ENCODE measurements at places on chromosomes 7 and 10.

GRCh38 chr7:18700147-18700546 lies 204.6 kb downstream of the HDAC9 start:
- DNase-seq, result no peak

GRCh38 chr7:30474893-30475292 lies 3.7 kb downstream of the NOD1 start:
- no peak for DNase-seq

DNA sequence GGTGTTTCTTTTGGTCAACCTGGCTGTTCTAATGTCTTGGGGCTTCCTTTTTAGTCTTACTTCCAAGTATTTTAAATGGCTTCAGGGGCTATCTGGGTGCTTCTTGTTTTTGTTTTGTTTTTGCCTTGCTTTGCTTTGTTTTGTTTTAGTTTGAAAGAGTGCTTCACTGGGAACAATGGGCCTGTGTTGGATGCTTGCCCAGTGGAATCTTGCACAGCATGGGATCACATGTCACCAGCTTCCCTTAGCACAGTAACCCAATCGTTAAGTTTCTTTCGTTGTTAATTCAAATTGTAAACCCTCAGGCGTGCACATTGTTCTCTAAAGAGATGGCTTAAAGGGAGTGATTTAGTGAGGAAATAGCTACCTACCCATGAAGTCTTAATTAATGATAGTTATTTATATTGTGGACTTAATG lies 8.9 kb downstream of the COL17A1 start:
- peak; percentile 79 for DNase-seq

DNA sequence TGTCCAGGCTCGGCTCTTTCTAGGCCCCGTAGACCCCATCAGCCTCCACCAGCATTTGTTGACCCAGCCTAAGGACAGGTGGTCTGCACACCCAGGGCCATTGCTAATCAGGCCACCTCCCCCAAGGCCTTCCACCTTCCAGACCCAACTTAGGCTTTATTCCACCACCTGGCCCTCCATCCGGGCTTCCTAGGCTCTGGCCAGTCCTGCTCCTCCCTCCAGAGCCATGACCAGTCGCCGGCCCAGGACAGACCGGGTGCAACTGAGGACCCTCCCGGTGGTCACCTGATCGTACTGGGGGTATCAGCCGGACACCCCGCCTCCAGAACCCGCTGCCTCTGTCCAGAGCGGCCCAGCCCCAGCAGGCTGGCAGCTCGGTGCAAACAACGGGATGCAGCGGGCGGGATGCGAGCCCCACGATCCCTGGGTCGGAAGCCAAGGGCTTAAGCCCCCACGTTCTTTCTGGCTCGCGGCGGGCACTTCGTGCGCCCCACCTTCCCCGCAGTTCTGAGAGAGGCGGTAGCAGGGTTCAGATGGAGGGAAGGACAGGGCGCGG lies 545 bp downstream of the NACAD start:
- no peak for DNase-seq

DNA sequence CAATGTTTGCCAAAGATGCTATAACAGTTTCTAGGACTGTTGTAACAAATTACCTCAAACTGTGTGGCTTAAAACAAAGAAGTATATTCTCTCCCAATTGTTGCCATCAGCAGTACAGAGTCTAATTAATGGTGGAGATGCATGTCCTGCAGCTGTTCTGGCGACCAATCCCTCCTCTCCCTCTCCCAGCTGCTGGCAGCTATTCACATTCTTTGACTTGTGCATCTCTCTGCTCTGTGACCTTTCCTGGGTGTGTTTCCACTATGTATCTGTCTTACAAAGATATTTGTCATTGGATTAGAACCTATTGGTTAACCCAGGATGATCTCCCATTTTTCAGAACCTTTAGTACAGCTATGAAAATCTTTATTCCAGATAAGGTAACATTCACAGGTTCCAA lies 561.7 kb upstream of the POM121L12 start:
- no peak for DNase-seq

DNA sequence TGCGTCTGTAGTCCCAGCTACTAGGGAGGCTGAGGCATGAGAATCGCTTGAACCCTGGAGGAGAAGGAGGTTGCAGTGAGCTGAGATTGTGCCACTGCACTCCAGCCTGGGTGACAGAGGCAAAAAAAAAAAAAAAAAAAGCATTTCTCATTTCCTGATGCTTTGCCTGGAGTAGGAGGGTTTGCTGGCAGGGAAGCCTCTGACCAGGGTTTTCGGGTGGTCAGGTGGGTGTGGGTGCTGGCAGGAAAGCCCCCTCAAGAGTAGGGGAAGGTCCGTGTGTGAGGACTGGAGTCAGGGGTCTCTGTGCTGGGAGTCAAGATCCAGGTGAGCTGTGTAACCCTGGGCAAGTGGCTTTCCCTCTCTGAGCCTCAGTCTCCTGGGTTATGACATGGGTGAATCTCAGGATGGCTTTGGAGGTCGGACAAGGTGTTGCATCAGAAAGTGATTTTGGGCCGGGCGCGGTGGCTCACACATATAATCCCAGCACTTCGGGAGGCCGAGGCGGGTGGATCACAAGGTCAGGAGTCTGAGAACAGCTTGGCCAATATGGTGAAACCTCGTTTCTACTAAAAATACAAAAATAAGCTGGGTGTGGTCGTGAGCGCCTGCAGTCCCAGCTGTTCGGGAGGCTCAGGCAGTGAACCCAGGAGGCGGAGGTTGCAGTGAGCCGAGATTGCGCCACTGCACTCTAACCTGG lies 3.2 kb downstream of the AMZ1 start:
- no peak for DNase-seq

DNA sequence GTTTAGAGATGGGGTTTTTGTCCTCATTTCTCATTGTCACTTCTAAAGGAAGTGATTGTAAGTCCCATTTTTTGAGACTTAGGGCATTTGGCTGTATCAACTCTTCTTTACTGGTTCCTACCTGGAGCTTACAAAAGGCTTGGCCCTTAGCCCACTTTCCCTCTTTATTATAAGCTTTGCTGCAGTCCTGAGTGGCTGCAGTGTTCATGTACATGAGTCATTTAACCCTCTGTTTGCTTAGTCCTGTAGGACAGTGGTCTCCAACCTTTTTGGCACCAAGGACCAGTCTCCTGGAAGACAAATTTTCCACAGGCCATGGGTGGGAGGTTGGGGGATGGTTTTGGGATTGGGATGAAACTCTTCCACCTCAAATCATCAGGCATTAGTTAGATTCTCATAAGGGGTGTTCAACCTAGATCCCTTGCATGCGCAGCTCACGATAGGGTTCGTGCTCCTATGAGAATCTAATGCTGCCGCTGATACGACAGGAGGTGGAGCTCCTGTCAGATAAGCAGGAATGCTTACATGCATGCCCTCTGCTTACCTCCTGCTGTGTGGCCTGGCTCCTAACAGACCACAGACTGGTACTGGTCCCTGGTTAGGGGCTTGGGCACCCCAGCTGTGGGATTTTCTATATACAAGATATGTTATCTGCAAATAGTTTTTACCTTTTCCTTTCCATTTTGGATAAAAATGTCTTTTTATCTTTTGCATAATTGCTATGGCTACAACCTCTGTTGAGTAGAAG lies 99.7 kb downstream of the CCSER2 start:
- no peak for DNase-seq

GRCh38 chr10:31126593-31126992 lies 94.9 kb upstream of the ZNF438 start:
- no peak for DNase-seq

All from hypothalamus (tissue), 51 donors.